ENCODE measurements at places on chromosomes 11 and 22.

DNA sequence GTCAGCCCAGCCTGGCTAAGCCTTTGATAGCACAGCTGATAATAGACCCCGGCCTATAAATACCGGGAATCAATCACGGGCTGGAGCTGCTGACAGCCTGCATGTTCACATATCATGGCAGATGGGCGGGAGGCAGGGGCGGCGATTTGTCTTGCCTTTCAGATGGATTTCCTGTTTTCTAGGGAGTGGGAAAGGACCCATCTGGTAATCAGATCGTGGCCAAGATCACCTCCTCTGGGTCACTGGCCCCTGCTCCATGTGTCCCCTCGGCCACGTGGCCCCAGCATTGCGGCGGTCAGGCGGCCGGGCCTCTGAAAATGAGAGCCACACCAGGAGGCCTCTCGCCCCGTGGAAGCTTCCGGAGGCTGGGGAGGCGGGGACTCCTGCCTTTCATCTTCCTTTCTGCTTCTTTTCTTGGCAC is 36.6 kb downstream of the SMIM38 start:
- DNase-seq: no peak
- peaks cover 5% of the 10 kb centered on the region for H3K4me1 ChIP-seq
- no peak overlapping the region for H3K4me3 ChIP-seq
- H3K27ac ChIP-seq: no peak overlapping the region
- H3K27me3 ChIP-seq: no peaks in the 10 kb centered on the region

DNA sequence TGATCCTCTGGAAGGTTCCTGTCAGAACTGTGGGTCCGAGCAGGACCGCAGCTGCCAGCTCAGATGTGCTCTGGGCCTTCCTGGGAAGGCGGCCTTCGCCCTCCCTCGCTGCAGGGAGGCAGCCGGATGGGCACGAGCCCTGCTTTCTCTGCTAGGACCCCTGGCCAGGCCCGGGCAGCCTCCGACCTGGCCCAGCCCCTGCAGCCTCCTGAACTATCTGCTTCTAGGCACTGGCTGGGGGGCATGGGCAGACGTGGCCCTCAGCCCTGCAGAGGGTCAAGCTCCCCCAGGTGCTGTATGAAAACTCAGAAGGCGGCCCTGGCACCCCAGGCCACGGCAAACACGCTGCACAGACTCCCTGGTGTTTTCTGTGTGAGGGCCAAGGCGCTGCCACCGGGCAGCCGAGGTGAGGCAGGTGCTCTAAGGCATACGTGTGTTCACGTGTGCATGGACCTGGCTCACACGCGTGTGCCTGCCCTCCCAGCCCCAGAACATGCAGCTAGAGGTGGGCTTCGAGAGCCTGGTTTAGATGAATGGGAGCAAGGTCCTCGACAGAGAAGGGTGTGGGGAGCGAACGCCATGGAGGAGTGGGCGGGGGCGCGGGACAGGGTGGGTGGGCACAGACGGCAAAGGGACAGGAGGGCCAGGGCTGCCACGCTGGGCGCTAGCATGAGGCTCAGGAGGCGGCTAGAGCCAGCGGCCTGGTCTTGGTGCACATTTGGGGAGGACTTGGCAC is 4.3 kb downstream of the LRFN4 start:
- H3K4me3 ChIP-seq: no peak overlapping the region
- H3K36me3 ChIP-seq: no peaks in the 10 kb centered on the region

GRCh38 chr11:69905611-69906452 is 86.6 kb upstream of the FGF3 start:
- no peak for DNase-seq
- H3K4me3 ChIP-seq: no peak overlapping the region
- H3K4me1 ChIP-seq: no peaks in the 10 kb centered on the region
- H3K36me3 ChIP-seq: no peaks in the 10 kb centered on the region

GRCh38 chr11:2267306-2267850 is 3.0 kb downstream of the ASCL2 start:
- H3K36me3 ChIP-seq: no peaks in the 10 kb centered on the region
- H3K4me3 ChIP-seq: no peak overlapping the region
- no peak overlapping the region for H3K27ac ChIP-seq
- peaks cover 60% of the 10 kb centered on the region for H3K27me3 ChIP-seq

- H3K36me3 ChIP-seq: no peaks in the 10 kb centered on the region
- H3K27me3 ChIP-seq: peaks cover 3% of the 10 kb centered on the region
- H3K4me1 ChIP-seq: peaks cover 28% of the 10 kb centered on the region
Measured at GRCh38 chr22:18156878-18157713, 7.1 kb downstream of the USP18 start.

GRCh38 chr11:126768702-126769101 is 231.9 kb downstream of the KIRREL3 start:
- H3K4me3 ChIP-seq: no peak overlapping the region
- no peak for DNase-seq
- no peak overlapping the region for H3K27ac ChIP-seq
- no peaks in the 10 kb centered on the region for H3K4me1 ChIP-seq

GRCh38 chr11:69400771-69401590 is 80.5 kb upstream of the LINC01488 start:
- peaks cover 8% of the 10 kb centered on the region for H3K36me3 ChIP-seq
- no peak overlapping the region for H3K27ac ChIP-seq
- H3K4me1 ChIP-seq: peaks cover 6% of the 10 kb centered on the region
- H3K27me3 ChIP-seq: no peaks in the 10 kb centered on the region
- DNase-seq: no peak

DNA sequence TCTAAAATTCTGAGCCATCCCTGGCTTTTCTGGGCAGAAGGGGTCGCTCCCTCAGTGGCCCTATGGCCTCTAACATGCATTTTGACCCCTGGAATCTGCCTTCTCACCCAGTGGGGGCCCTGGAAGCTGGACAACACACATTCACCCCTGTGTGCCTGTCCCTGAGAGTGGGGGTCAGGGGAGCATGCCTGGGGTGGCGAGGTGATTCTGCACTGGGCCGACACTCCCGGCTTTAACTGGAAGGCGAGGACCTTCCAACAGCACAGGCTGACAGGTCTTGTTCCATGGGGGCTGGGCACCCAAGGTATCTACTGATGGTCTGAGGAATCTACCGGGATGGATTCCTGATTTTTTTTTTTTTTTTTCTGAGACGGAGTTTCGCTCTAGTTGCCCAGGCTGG is 10.7 kb downstream of the PPM1F start:
- no peaks in the 10 kb centered on the region for H3K27me3 ChIP-seq
- no peak for DNase-seq
- H3K36me3 ChIP-seq: peaks cover 6% of the 10 kb centered on the region
- H3K4me3 ChIP-seq: no peak overlapping the region
- peaks cover 13% of the 10 kb centered on the region for H3K4me1 ChIP-seq
- H3K27ac ChIP-seq: no peak overlapping the region

DNA sequence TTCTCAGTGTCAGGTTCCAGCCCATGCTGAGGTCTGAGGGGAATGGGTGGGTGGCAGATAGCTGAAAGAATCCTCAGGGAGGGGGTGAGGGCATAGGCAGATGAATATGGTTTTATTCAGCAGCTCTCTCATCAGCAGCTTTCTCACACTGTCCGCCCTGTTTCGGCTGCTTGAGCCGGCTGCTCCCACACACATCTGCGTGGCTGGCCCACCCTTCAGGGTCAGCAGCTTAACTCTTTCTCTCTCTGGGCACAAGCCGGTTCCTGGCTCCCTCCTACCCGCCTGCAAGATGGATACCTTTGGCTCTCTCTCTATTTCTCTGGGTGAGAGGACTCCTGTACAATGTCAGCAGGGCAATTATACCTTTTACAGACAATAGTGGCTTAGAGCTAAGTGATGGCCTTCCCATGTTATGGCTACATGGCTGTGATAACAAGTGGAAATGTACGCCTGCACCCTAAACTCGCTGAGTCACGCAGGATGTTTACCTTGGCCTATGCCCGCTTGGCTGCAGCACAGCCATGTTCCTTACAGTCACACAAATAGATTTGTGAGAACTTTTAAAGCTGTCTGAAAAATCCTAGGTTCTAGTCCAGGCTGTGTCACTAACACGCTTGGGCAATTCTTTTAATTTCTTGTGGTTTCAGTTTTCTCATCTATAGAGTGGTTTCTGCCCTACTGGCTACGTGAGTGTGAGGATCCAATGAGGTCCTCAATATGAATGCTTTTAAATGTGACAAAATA is 4.1 kb downstream of the MMP20 start:
- no peaks in the 10 kb centered on the region for H3K27me3 ChIP-seq
- H3K4me1 ChIP-seq: peaks cover 10% of the 10 kb centered on the region
- DNase-seq: no peak
- no peaks in the 10 kb centered on the region for H3K36me3 ChIP-seq
